Hematopoietic multipotent progenitor cell treated with erythropoietin and hydrocortisone succinate and interleukin-3 and kit ligand, for 8 days (in vitro differentiated cells): ENCODE measurements at places on chromosomes 7 and 10.

DNA sequence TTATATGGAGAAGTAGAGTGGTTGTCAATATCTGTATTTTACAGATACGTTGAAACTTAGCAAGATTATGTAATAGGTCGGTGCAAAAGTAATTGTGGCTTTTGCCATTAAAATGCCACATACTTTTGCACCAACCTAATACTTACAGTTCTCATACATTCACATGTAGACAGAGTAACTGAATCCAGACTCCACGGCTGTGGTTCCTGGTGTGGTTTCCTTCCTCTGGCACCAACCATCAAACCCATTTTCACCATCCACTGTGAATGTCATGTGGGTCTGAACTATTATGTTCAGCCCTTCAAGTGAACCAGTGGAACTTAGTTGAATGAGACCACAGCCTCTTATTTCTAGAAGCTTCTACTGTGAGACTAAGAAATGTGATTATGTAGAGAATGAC lies 31.5 kb upstream of the SLIT1 start:
- peak; percentile 5 for DNase-seq

GRCh38 chr7:78413568-78413967 lies 615.0 kb downstream of the PHTF2 start:
- no peak for DNase-seq

DNA sequence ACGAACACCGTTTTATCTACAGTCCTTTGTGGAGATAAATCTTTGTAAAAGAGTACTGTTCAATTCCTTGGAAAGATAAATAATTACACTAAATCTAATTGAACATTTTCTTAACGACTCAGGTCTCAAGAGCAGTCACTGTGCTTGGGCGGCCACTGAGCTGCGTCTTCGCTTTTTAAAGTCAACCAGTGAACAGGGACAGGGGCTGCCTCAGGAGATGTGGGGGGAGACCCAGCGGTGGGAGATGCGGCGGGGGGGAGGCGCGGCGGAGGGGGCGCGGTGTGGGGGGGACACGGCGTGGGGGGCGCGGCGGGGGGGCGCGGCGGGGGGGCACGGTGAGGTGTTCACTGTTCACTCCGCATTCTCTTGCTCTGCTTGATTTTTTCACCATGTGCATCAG lies 39.8 kb downstream of the CAMK2B start:
- DNase-seq: no peak

- DNase-seq: no peak
Measured at GRCh38 chr10:18483516-18484186, 167.7 kb downstream of the NSUN6 start.

DNA sequence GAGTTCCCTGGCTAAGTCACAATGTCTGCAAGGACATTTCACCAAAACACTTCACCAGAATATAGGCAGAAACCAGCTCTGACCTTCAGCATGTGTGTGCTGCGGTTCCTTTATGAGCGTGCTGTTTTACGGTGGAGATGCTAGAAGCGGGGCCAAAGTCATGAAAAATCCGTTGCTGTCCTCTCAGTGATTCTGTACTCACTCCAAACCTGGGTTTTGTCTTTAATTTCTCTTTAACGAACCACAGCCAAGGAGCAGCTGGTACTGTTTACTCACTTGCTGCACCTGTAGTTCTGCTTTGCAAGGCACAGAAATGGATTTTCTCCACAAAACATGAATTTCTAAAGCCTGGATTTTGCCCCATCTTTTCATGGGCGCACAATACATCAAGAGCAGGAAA lies 639.9 kb downstream of the PHTF2 start:
- no peak for DNase-seq

GRCh38 chr10:33241351-33241750 lies 93.1 kb downstream of the NRP1 start:
- DNase-seq: no peak

GRCh38 chr10:107340326-107340725 lies 175.8 kb upstream of the SORCS1 start:
- no peak for DNase-seq

DNA sequence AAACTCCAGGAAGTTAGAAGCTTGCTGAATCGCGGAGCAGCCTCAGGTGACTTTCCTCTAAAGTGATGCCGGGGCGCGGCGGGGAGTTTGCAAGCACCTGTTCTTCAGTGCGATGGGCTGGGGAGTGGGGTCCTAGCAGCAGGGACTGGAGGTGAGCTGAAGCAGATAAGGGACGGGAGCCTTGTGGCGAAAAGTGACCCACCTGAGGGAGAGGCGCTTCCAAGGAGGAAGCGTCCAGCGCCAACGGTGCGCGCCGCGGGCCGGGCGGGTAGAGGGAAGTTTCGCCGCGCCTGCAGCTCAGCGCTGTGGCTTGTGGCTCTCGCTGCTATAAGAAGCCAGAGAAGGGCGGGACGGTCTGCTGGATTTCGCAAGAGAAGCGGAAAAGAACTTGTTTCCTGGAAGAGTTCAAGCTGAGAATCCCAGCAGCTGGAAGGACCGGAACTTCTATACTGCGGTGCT lies at the start of gene STEAP4:
TSS of gene STEAP4 (minus strand) at position 305 of the 459 bp plus-strand sequence. CDS start 22,625 bp downstream, outside the sequence.
- DNase-seq: no peak

GRCh38 chr7:5591278-5591874 lies 167.7 kb upstream of the TNRC18 start:
- no peak for DNase-seq

- DNase-seq: peak; percentile 73
Measured at GRCh38 chr10:91006001-91006751, 85.3 kb upstream of the ANKRD1 start.

- no peak for DNase-seq
Measured at GRCh38 chr10:71443676-71444075, 47.0 kb downstream of the CDH23 start.

GRCh38 chr7:147485660-147486210 lies 1104.8 kb upstream of the C7orf33 start:
- DNase-seq: no peak

DNA sequence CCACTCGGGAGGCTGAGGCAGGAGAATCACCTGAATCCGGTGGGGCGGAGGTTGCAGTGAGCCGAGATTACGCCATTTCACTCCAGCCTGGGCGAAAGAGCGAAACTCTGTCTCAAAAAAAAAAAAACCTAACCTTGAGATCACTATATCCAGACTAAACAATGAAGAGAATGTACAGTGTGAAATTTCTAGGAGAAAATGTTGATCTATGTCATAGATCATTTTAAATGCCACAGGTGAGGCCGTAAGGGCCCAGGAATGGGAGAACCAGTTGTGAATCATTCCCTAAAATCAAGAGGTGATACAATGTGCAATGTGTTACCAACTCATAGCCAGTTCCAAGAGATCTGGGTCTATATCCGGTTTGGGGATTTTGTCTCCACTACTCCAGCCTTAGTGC lies 158.0 kb downstream of the CACNB2 start:
- DNase-seq: no peak

DNA sequence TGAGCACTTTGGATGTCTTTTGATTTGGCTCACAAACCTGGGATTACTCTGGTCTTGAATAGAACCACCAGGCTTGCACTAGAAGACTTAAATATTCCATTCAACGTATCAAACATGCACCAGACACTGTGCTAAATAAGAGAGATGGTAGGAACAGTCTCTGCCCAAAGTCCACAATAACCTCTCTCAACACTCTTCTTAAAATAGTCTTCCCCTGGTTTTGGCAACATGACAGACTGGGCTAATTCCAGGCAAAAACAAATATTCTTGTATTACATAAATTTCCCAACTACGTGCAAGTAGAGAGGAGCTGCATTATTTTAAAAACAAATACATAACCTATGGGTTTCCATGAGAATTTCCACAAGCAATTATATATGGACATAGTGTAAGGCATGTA lies 64.8 kb upstream of the PAPSS2 start:
- DNase-seq: no peak

GRCh38 chr7:157664034-157664433 lies 327.2 kb downstream of the DNAJB6 start:
- DNase-seq: no peak

DNA sequence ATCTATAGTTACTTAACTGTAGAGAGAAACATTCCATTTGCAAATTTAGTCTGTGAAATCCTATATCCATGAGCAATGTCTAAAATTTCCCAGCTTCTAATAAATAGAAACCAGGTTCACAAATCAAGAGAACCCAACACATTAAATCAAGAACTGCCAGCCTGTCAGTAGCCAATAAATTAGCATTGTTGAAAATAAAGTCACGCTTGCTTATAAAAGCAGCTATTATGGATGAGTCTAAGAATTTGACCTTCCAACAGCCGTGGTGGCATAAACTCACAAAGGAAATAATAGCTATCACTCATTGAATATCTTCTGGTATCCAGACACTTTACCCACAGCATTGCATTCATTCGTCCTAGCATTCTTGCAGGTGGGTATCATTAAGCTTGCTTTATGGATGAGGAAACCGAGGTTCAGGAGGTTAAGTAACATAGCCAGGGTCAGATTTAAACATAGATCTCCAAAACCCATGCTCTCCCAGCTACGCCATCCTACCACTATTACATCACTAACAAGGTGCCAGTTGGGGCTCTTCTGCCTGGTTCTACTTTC lies 260.1 kb upstream of the YAE1 start:
- no peak for DNase-seq

- peak; percentile 73 for DNase-seq
Measured at GRCh38 chr7:80650030-80650429, 11.6 kb downstream of the CD36 start.

DNA sequence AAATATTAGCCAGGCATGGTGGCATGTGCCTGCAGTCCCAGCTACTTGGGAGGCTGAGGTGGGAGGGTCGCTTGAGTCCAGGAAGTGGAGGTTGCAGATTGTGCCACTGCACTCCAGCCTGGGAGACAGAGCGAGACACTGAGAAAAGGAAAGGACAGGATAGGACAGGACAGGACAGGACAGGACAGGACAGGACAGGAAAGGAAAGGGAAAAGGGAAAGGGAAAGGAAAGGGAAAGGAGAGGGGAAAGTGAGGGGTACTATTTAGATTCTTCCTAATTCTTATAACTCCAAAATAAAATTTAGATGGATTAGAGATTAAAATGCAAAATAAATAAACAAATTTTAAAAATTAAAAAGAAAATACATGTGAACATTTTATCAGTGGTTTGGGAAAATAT lies 58.7 kb downstream of the PIK3AP1 start:
- DNase-seq: no peak

GRCh38 chr7:140200061-140200989 lies 23.5 kb upstream of the KDM7A start:
- DNase-seq: no peak

DNA sequence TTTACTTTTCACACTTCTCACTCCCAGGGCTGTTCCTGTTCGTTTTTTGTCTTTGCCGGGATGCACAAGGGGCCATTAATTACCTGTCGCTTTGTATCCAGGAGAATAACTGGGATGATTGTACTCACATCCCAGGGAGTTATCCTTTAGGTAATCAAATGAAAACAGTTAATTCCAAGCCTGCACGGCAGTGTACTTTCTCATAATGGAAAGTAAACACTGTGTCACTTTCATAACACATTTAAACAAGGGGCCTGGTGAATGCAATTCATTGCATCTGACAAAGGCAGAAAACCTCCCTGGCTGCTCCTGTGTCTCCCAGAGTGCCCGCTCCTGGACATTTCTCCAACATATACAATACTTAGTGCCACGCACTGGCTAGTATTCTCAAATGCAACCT lies 138.7 kb upstream of the CELF2 start:
- DNase-seq: no peak

GRCh38 chr7:128084896-128085608 lies 53.8 kb upstream of the LRRC4 start:
- no peak for DNase-seq

GRCh38 chr7:16905300-16906044 lies 23.7 kb upstream of the AGR3 start:
- DNase-seq: no peak

- no peak for DNase-seq
Measured at GRCh38 chr10:14652067-14652466, 122.6 kb downstream of the FAM107B start.

DNA sequence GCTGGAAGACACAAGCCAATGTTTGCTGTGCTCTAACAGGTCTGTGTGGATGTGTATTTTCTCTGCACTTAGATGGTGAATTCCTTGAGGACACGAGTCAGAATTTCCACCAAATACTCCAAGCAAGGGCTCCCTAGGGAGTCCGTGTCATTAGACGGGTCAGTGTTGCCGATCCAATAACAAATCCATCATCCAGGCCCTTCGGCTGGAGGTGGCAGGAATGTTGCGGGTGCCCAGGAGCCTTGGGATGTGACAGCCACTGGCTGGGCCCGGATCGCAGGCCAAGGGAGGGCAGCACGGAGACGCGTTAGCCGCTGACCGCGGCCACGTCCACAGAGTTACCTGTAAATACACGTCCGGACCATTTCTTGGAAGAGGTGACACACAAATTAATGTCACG lies 186.8 kb downstream of the WDR37 start:
- no peak for DNase-seq

DNA sequence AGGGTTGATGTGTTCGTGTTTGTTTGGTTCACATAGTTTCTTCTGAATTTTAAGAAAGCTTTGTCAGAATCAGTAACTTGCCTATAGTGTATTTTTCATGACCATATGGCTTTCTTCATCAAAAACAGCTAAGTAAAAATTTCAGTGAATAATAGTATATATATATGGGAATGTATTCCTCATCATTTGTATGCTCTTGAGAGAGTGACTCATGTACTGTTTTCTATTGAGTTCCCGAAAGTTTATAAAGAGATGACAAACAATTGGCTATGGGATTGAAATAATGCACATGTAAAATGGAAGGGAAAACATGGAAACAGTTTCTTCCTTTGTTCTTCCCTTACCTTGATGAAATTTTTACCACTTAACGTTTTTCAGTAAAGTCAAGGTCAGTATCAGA lies 56.4 kb downstream of the KAT6B start:
- no peak for DNase-seq

- no peak for DNase-seq
Measured at GRCh38 chr7:123191132-123191531, 8.6 kb downstream of the SLC13A1 start.

DNA sequence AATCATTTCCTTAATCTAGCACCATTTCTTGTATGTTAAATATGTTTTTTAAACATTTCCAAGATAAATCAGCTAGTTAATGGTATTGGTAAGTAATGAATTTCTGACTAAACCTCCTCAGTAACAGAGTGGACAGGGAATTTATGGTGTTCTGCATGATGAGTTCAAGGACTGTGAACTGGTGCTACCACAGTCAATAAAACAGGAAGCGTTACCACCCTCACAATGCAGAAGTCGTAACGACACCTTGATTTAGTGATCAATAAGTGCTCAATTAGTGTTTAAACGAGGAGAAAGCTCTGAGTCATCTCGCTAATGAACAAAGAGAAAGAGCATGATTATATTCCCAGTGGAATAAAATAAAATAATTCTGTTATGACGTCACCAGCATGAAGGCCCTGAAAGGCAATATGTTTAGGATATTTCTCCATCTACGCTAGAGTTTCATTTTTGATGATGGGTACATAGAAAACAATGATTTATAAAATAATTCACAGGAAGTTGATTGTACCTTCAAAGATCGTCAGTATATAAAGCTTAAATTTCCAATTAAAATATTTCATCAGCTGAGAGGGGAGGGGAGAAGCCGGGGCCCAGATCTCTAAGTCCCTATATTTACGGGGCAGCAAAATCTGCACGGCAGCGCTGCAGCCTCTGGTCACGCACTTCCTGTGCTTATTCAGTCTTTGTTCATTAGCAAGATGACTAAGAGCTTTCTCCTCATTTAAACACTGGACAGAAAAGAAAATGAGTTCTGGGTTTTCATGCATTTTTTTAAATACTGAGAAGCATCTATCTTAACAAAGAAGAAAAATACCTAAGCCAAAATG lies 400.5 kb downstream of the PTPRN2 start:
- DNase-seq: no peak

GRCh38 chr10:6044751-6045313 lies 17.3 kb downstream of the IL2RA start:
- DNase-seq: no peak
